Spinal cord (tissue), 10 donors: ENCODE measurements at places on chromosomes 6 and 20. TPM values are rescaled to one million over a fixed set of nuclear protein-coding genes. Genes with fewer than 3 reads are reported as not detected.

The ADGRB3 gene
- total RNA-seq = 26.9 TPM

The RNF144B gene
- 12.0 TPM for total RNA-seq

The PHACTR1 gene
- 18.1 TPM for total RNA-seq

The KCNK16 gene
- not detected for total RNA-seq

The AVP gene
- not detected for total RNA-seq

The THBS2 gene
- total RNA-seq = 94.3 TPM

The CCN2 gene
- total RNA-seq = 38.3 TPM

The FARS2 gene
- total RNA-seq = 25.4 TPM
